Colonic mucosa (tissue), 4 donors: ENCODE measurements at places on chromosomes 16 and 17. TPM values are rescaled to one million over a fixed set of nuclear protein-coding genes. Genes with fewer than 3 reads are reported as not detected.

GRCh38 chr16:87809150-87809902 lies 43.5 kb upstream of the KLHDC4 start:
- no peak for DNase-seq
- H3K4me1 ChIP-seq, result peaks cover 6% of the 10 kb centered on the region
- H3K27me3 ChIP-seq, result no peaks in the 10 kb centered on the region

The MT3 gene
- total RNA-seq, result 4.0 TPM

DNA sequence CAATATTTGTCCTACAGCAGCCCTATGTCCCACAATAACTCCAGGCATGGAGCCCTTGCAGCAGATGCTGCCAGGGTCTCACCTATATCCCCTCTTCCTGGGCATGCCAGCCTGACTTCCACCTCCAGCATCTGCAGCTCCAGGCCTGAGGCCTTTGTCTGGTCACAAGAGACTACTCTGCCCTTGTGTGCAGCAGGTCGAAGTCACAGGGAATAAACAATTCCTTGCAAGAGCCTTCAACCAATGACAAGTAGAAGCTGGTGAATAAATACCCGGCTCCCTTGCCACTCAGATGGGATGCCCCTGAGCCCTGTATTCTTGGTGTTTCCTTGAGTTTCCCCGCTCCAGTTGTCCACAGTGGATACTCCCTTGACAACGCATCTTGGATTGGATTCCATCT lies 23.0 kb downstream of the CES1 start:
- no peak overlapping the region for H3K27ac ChIP-seq
- no peaks in the 10 kb centered on the region for H3K27me3 ChIP-seq
- H3K36me3 ChIP-seq, result no peaks in the 10 kb centered on the region
- no peaks in the 10 kb centered on the region for H3K4me1 ChIP-seq
- no peak for DNase-seq

GRCh38 chr16:77696149-77696548 lies 26.2 kb upstream of the NUDT7 start:
- DNase-seq, result no peak
- no peaks in the 10 kb centered on the region for H3K36me3 ChIP-seq
- no peak overlapping the region for H3K27ac ChIP-seq
- no peaks in the 10 kb centered on the region for H3K27me3 ChIP-seq
- H3K4me1 ChIP-seq, result no peaks in the 10 kb centered on the region
- no peak overlapping the region for H3K4me3 ChIP-seq

GRCh38 chr16:68715471-68715870 lies 21.6 kb upstream of the CDH1 start:
- H3K4me3 ChIP-seq, result no peak overlapping the region
- peak; percentile 46 for DNase-seq
- H3K36me3 ChIP-seq, result no peaks in the 10 kb centered on the region
- H3K27ac ChIP-seq, result peak overlapping the region; percentile 51
- H3K27me3 ChIP-seq, result no peaks in the 10 kb centered on the region

DNA sequence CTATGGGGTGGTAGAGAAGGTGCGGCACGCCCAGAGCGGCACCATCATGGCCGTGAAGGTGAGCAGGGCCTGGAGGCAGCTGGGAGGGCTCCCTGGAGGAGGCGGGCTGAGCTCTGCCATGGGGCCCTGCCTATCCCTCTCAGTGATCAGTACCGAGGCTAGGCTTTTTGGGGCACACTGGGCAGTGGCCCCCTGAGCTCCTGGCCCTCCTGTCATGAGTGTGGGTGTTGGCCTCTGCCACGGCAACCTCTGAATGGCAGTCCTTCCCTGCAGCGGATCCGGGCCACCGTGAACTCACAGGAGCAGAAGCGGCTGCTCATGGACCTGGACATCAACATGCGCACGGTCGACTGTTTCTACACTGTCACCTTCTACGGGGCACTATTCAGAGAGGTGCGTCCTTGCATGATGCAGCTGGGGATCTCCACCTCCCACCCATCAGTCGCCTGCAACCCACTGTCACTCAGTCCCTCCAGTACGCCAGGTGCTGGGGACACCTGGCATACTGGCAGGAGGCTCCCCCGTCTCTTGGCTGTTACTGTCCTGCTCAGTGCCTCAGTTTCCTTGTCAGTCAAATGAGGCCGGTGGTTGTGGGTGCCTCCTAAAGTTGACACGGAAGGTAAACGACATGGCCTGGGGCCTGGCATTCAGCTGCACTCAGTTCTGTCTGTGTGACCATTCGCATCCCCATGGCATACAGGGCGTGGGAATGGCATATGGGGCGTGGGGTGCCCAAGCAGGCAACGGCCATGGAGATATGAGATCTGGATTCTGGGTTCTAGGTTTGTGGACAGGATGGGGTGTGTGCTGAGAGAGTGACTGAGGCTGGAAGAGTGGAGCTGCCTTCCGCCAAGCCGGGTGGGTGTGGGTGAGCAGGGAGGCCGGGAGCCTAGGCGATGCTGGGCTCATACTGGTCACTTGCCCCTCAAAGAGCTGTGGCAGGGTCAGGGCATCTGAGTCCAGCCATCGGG lies 16.4 kb downstream of the MAP2K3 start:
- no peak overlapping the region for H3K4me3 ChIP-seq
- H3K27me3 ChIP-seq, result no peaks in the 10 kb centered on the region
- H3K36me3 ChIP-seq, result peaks cover 26% of the 10 kb centered on the region
- no peak overlapping the region for H3K27ac ChIP-seq
- no peak for DNase-seq
- no peaks in the 10 kb centered on the region for H3K4me1 ChIP-seq
